Stimulated activated CD8-positive, alpha-beta memory T cell treated with anti-CD3 and anti-CD28 coated beads, Interleukin-7, amount 100 ng/mL, for 4 hours (primary cell): ENCODE measurements at places on chromosomes 2 and 18.

- no peak for DNase-seq
These were observed 33.5 kb downstream of the TPRKB start for GRCh38 chr2:73703675-73704074.

- no peak for DNase-seq
These were observed 98.6 kb downstream of the TGFA start for GRCh38 chr2:70454936-70455544.

DNA sequence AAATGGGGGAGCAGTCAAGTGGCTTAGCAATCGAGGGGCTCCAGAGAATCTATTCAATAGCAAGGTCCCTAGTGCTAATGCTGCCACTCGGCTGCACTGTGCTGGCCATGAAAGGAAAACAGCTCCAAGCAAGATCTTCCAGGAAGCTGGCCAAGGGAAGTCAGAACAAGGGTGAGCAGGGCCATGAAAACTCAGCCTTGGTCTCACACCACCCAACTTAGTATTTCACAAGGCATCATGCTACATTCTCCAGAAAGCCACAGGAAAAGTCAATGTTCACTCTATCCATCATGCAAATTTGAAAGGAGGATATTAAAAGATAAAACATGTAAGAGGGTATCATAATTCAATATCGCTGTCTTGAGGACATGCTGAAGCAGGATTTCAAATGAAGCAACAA is 35.7 kb downstream of the NRP2 start:
- DNase-seq, result no peak

DNA sequence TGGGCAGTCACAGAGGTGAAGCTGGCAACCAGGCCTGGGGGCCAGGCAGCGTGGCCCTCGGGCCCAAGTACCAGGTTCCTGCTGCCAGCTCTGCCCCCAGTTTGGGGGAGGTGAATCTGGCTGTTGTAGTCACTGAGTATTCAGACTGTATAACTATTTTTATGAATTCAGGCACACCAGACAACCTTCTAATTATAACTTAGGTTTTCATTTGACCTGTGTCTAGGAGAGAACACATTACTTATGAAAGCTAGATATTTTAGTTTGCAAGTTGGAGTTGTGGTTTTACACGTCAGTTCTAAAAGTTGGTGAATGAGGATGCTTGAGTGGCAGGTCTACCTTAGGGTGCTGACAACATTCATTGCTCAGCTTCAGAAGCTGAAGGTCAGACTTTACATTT is 71.7 kb downstream of the LIMS1 start:
- no peak for DNase-seq

GRCh38 chr2:55236992-55237543 is 4.6 kb downstream of the RPS27A start:
- no peak for DNase-seq

DNA sequence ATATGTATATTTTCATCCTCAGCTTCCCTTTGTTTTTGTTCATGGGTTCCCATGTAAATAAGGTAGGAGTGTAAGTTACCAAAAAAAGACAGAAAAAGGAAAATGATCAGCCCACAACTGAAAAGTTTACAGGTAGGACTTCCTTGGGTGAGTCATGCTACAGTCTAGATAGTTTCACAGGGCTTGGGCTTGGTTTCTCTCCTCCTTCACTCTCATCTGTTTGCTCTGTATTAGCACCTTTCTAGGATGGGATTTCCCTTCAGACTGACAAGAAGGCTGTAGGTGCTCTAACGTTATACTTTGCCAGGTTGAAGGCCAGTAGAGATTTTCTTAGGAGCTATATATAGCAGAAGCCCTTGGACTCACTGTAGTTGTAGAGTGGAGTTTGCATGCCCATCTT is 57.9 kb downstream of the FAM171B start:
- no peak for DNase-seq

- no peak for DNase-seq
These were observed 3.2 kb downstream of the TSHZ1 start for GRCh38 chr18:75213611-75214331.

DNA sequence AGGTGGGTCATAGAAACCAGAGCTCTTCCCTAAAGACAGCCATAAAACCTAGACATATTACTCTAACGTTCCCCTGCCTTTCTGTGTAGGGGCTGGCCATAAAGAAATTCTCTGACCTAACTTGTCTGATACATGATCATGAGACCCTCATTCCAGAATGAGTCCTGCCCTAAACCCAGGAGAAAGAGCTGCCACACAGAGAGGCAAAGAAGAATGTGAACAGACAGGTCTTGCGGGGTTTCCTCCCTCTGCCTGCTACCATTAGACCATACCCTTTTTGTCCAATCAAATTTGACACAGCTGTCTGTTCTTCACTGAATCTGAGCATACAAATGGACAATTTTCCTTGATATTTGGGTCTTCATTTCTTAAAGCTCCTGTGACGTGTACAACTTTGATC is 198.8 kb upstream of the LHCGR start:
- no peak for DNase-seq

DNA sequence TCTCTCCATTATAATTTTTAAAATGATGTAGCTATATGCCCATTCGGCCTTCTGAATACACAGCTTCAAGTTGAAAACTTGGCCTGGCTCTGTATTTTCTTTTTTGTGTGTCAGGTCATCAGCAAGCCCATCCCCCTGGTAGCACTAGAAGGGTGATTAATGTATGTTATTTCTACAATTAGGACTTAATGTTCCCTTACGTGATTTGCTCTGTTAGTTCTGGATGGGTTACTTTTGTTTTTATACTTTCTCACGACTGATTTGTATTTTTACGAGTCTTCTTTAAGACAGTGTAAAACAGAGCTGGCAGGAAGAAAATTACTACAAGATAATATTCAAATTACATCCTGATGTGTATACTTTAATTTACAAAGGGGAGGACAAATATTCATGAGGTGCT is 88.4 kb upstream of the RGPD4 start:
- no peak for DNase-seq

DNA sequence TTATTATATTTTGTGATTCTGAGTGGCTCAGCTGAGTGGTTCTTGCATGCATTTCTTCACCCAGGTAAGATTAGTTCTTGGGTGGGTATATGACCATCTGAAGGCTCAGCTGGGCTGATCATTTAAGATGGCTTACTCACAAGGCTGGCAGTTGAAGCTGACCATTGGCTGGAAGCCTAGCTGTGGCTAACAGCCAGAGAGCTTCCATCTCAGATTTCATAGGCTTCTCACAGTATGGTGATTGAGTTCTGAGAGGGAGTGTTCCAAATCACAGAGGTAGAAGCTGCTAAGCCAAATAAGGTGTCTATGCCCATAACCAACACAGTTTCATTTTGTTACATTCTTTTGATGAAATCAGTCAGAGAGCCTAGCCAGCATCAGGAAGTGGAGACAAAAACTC is 117.4 kb upstream of the RPRM start:
- no peak for DNase-seq

GRCh38 chr2:42964439-42965083 is 172.2 kb upstream of the HAAO start:
- DNase-seq, result no peak

GRCh38 chr18:23819001-23819400 is 129.7 kb downstream of the LAMA3 start:
- no peak for DNase-seq

DNA sequence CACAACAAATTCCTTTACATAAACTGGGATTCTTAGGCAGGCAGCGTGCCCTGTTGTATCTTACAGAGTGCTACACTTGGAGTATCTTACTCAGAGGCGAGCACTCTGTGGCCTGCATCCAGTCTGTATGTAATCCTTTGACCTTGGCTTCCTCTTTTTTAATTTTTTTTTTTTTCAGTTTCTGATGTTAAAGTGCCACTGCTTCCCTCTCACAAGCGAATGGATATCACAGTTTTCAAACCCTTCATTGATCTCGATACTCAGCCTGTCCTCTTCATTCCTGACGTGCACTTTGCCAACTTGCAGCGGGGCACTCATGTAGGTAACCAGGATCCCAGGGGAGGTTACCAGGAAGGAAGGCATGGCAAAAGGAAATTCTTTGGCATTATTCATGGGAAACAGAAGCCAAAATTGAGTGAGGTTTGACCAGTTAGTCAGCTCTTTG is 40.4 kb downstream of the GRHL1 start:
- DNase-seq, result no peak

DNA sequence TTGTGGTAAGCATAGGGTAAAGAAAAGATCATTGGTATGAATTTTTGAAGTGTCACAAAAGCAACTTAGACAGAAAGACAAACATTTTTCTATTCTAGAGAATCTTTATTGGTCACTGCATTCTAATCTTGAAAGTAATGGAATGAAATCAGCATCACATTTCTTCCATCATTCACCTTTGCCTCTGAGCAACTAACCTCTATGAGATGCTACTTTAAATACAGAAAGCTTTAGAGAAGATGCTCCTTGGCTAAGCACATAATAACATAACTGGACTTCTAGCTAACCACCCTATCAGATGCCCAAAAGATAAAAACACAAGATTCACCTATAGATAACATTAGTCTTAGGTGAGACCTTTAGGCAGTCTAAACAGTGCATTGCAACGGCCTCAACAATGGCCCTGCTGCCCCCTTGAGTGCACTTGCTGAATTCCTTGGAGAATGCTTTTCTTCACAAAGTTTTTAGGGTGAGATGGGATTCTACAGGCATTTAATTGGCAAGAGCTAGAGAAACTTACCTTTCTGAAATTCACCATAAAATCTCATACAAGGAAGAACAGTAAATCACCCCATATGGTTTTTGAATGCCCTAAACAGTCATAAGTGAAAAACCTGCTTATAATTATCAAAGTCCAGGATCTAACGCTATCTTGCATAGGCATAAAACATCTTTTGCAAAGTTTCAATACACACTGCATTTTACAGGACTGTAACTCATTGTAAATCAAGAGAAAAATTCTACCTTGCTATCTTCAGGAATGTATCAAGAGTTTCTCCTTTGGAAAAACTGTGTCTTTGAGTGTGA is 791.3 kb upstream of the CHAC2 start:
- DNase-seq, result no peak

DNA sequence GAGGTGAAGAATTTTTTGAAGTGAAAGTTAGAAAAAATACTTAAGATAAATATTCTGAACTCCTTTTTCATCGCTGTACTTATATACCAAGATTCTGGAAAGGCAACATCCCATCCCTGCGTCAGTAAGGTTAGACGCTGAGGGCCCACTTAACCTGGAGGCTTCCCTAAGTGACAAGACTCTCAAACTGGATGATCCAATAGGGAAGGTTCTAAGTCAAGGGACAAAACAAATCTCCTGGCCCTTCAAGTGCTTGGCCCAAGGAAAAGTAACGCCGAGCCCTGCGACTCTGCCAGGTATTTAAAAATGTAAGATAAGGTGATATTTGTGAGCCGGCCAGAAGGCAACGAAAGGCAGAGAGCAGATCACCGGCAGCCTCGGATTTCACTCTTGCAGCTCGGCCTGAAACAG is 1.3 kb downstream of the STK39 start:
- DNase-seq, result no peak

DNA sequence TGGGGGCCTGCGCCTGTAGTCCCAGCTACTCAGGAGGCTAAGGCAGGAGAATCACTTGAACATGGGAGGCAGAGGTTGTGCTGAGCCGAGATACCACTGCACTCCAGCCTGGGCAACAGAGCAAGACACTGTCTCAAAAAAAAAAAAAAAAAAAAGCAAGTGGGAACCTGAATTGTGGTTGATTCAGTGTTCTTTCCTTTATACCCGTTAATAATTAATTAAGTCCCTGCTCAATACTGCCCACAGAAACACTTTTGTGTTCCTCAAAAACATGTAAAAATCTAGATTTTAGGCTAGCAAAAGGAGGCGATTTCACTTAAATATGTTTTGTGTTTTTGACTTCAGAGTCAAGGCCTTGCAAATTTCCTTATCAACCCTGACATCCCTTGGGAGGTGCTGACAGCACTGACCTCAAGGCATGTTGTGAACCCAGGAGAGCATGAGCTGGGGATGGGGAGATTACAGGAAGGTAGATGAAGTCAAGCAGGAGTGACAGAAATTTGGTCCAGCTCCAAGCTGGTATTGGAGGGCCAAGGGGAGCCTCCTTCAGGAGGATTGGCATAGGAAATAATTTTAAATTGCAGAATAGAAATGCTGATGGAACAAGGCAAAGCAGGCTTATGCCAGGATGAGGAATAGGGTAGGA is 89.0 kb upstream of the PNPT1 start:
- DNase-seq, result no peak

GRCh38 chr18:14940735-14941134 is 192.8 kb downstream of the ANKRD30B start:
- no peak for DNase-seq

DNA sequence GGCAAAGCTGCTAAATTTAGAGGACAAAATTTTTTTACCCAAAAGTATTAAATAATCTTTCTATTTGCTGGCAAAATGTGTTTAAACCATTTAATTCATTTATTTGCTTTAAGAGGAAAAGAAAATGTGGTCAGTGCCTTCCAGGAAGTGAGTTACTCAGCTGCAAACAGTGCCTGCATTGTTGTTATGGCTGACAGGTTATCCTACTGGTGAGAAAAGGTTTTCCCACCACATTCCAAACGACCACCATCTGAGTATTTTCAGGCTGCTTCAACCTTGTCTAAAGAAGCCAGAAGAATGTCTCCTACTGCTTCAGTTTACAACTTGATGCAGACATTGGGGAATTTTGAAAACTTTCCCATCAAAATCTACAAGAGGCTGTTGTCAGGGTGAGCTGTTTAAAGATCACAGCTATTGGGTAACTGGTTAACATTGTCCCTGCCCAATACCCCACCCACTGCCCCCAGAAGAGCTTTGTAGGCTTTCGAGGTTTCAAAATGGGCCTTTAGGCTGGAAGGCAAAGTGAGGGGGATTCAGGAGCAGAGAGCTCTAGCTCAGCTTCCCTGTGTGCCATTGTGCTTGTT is 461.3 kb upstream of the FANCL start:
- no peak for DNase-seq

- DNase-seq, result no peak
These were observed 137.1 kb upstream of the RMP24 start for GRCh38 chr18:35835366-35835765.

- no peak for DNase-seq
These were observed 220.4 kb upstream of the FOSL2 start for GRCh38 chr2:28172114-28172898.

- DNase-seq, result no peak
These were observed 4.9 kb downstream of the ANTXR1 start for GRCh38 chr2:69017835-69018234.

DNA sequence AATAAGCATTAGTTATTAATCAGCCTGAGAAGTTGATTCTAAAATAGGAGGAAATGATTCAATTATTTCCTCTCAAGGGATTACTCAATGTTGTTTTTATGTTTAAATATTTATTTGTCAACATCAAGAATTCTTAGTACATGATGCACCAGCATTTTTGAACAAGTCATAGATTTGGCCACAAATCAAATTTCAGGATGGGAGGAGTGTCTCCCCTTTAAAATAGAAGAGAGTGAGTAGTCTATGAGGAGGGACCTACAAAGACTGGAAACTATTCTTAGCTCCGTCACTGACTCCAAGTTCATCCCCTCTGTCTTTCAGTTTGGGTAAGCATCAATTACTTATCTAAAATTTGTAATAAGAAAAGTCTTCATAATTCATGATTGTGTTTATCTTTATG is 18.6 kb upstream of the IL18R1 start:
- no peak for DNase-seq

- no peak for DNase-seq
These were observed 417.7 kb upstream of the SLC14A2 start for GRCh38 chr18:45197526-45197970.
